RWPE2 (cell line): ENCODE measurements at places on chromosomes 4 and X.

DNA sequence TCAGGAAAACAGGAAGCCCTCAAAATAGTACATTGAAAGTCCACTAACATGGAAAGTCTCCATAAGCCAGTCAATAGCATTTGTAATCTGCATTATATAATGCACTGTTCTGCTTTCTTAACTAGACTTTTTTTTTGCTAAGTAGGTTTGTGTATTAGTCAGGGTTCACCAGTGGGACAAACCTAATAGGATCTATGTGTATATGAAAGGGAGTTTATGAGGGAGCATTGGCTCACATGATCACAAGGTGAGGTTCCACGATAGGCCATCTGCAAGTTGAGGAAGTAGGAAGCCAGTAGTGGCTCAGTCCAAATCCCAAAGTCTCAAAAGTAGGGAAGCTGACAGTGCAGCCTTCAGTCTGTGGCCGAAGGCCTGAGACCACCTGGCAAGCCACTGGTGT is 116.0 kb downstream of the MXRA5 start:
- no peak overlapping the region for H3K4me3 ChIP-seq
- DNase-seq = no peak
- no peaks in the 10 kb centered on the region for H3K36me3 ChIP-seq
- no peak overlapping the region for H3K27ac ChIP-seq
- no peaks in the 10 kb centered on the region for H3K4me1 ChIP-seq
- H3K27me3 ChIP-seq = no peaks in the 10 kb centered on the region

GRCh38 chrX:12972243-12972642 is 2.7 kb upstream of the TMSB4X start:
- peaks cover 23% of the 10 kb centered on the region for H3K36me3 ChIP-seq
- no peaks in the 10 kb centered on the region for H3K27me3 ChIP-seq
- no peak for DNase-seq
- peaks cover 5% of the 10 kb centered on the region for H3K4me1 ChIP-seq
- no peak overlapping the region for H3K4me3 ChIP-seq
- no peak overlapping the region for H3K27ac ChIP-seq

- H3K4me1 ChIP-seq = no peaks in the 10 kb centered on the region
- no peaks in the 10 kb centered on the region for H3K36me3 ChIP-seq
- H3K27me3 ChIP-seq = no peaks in the 10 kb centered on the region
- no peak overlapping the region for H3K27ac ChIP-seq
Observed at GRCh38 chrX:68175562-68175961, 257.7 kb downstream of the OPHN1 start.

- no peak overlapping the region for H3K4me3 ChIP-seq
- H3K4me1 ChIP-seq = no peaks in the 10 kb centered on the region
- H3K36me3 ChIP-seq = peaks cover 75% of the 10 kb centered on the region
- no peaks in the 10 kb centered on the region for H3K27me3 ChIP-seq
- H3K27ac ChIP-seq = no peak overlapping the region
Observed at GRCh38 chr4:76764251-76764650, 133.7 kb downstream of the SOWAHB start.

DNA sequence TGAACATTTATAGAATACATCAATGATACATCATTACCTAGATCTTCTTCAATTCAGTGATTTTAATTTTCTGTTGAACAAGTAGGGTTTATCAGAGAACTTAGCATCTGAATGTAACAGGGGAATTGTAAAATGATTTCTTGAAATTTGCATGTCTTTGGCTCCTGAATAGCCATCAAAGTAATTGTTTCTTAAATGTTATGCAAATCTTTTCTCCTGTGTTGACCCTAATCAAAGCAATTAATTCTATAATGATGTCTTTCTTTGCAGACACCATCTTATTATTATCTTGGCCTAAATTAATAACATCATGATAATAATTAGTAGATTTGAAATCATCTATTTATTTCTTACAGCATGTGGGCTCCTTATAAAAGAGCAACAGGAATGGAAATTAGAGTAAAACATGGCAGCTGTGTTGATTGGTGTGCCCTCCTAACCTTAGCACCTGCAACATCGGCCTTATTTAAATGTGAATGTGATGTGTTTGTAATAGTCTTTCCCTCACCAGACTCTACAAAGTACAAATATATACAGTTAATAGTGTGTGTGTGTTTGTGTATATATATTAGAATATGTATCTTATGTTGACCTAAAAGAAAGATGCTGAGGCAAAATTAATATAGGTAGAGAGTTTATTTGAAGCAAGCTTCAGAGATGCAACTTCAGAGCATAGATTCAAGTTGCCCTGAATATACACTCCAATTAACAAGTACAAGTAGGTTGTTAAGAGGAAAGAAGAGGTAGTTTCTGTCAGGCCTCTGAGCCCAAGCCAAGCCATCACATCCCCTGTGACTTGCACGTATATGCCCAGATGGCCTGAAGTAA is 328.0 kb upstream of the TECRL start:
- H3K36me3 ChIP-seq = no peaks in the 10 kb centered on the region
- no peaks in the 10 kb centered on the region for H3K27me3 ChIP-seq
- H3K27ac ChIP-seq = no peak overlapping the region

GRCh38 chr4:62571494-62571893 is 1371.4 kb downstream of the ADGRL3 start:
- no peaks in the 10 kb centered on the region for H3K36me3 ChIP-seq
- H3K4me3 ChIP-seq = no peak overlapping the region
- no peaks in the 10 kb centered on the region for H3K27me3 ChIP-seq
- no peak overlapping the region for H3K27ac ChIP-seq
- DNase-seq = no peak

- peaks cover 4% of the 10 kb centered on the region for H3K4me1 ChIP-seq
- peak overlapping the region; percentile 19 for H3K4me3 ChIP-seq
- DNase-seq = no peak
- H3K27me3 ChIP-seq = no peaks in the 10 kb centered on the region
Observed at GRCh38 chr4:139734201-139734874, 68.7 kb downstream of the MGST2 start.

DNA sequence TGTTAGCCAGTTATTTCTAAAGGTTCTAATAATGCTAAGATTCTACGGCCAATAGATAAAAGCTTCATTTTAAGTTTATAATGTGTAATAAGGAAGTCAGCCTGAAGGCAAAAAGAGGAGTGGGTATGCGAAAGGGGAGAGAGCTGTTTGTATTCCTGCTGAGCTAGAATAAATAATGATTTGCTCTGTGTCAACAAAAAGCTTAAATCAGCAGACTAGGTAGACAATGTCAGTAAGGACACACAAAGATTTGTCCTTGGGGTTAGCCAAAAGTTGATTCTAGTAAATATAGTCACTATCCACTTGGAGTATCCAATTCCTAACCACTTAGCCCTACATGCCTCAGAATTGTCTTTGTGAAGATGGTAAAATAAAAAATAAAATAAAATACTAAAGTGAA is 90.3 kb upstream of the GRIA3 start:
- H3K4me1 ChIP-seq = no peaks in the 10 kb centered on the region
- H3K27me3 ChIP-seq = no peaks in the 10 kb centered on the region
- H3K27ac ChIP-seq = no peak overlapping the region
- DNase-seq = no peak
- no peaks in the 10 kb centered on the region for H3K36me3 ChIP-seq

DNA sequence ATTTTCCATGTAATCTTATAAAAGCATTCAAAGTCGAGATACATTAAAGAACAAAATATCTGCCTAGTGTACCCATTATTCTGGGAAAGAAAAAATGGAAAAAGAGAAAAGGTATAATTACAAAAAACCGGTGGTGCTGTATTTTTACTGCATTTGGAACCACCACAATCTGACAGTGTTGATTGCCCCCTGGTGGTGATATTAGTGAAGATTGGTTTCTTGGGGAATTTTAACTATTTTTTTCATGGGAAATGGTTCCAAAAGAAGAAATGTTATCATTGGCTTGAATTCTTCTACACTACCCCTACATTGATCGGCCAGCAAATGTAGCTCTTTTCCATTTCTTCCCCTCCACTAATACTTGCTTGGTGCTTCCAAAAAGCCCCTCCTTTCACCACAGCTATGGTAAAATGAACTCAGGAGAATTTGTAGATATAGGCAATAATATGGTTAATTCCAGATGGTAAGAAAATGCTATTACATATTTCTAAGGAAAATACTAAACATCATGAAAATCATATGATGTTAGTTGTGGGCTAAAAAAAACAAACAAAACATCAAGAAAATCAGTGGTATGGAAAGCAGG is 50.0 kb downstream of the COX18 start:
- H3K36me3 ChIP-seq = no peaks in the 10 kb centered on the region
- H3K27me3 ChIP-seq = no peaks in the 10 kb centered on the region
- DNase-seq = no peak
- H3K4me3 ChIP-seq = no peak overlapping the region
- no peak overlapping the region for H3K27ac ChIP-seq
- no peaks in the 10 kb centered on the region for H3K4me1 ChIP-seq

GRCh38 chr4:123706973-123707372 is 310.4 kb downstream of the SPRY1 start:
- H3K27ac ChIP-seq = no peak overlapping the region
- no peak overlapping the region for H3K4me3 ChIP-seq
- H3K27me3 ChIP-seq = no peaks in the 10 kb centered on the region
